ENCODE measurements at places on chromosomes 5 and 9.

DNA sequence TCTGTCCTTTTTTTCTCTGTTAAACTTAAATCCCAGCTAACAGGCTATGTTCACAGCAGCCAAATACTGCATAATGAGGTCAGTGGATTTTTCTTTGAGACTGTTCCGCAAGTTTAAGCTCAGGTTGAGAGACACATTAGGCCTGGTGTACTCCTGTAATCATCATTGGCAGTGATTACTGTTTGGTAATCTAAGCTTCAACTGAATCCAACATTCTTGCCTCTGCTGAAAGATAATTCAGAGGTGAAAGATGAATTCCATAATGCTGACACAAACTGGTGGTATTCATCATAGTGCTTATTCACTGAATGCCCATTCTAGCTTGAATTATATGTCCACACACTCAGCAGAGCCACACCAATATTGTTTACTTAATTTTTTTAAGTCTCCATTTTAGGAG, 108.5 kb downstream of the NFIB start:
- no peak for DNase-seq

DNA sequence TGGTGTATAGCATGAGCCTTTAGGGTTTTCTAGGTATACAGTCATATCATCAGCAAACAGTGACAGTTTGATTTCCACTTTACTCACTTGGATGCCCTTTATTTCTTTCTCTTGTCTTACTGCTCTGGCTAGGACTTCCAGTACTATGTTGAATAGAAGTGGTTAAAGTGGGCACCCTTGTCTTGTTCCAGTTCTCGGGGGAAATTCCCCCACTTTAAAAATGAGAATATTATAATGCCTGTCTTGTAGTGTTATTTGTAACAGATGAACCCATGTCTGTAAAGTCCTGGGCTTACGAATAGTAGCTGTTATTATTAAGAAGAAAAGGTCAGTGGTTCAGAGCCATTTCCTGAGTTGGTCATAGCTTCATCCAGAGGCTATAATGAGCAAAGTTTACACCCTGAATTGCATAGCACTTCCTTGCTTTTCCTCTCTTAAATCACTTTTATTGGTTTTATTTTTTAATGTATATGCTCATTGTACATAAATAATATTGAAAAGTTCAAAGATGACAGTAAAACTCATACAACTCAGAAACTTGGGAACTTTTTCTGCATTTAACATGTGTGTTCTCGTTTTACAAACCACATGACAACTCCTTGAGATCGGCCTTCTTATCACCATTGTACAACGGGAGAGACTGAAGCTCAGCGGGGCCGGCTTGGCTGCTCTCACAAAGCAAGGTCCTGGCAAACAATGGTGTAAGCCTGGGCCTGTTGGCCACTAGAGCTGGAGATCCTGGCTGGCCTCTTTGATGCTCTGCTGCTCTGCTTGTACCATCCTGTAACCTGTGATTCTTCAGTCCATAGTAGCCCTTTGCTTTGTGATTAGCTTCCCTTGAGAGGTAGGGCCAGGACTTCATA, 85.2 kb downstream of the CYFIP2 start:
- no peak for DNase-seq

DNA sequence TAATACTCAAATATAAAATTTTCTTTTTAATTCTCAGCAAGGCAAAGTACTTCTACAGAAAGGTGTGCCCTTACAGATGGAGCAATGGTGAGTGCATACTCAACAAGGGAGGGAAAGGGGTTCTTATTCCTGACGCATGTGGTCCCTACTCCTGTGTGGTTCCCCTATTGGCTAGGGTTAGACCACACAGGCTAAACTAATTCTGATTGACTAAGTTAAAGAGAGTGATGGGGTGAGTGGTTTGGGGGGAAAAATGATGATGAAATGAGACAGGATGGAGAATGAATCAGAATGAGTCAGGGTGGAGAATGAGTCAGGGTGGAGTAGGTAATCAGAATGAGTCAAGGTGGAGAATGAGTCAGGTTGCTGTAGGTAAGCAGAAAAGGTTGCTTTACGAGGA, 22.9 kb upstream of the HMGCS1 start:
- no peak for DNase-seq

DNA sequence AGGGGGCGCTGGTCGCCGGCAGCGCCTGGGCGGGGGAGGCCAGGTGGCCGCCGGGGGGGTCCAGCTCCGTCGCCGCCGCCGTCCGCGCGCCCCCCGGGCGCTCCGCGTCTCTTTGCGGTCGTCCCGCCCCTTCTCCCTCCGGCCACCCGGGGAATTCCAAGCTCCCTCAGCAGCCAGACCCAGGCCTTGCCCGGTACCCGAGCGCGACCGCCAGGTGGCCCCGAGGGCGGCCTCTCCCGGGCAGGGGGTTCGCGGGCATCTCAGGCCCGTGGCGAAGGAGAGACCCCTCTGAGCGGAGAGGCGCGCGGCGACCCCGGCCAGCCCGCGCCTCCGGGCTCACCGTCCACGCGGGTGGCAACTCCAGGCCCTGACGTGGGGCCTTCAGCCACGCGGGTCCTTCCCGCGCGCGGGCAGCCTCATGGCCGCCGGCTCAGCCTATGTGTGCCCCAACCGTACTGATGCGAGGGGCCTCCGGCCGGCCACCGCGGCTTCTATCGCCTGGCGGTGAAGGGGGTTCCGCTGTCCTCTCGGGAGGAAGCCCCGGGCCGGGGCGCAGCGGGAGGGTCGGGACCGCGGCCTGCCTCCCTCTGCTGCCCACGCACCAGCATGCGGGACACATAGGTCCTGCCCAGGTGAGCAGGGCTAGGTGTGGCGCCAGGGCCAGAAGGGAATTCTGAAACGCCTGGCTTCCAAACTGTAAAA, 529 bp upstream of the NRARP start:
- DNase-seq: no peak

- no peak for DNase-seq
These were observed 24.2 kb downstream of the IL9 start for GRCh38 chr5:135871268-135871915.

- DNase-seq: no peak
These were observed 193.6 kb downstream of the DRD1 start for GRCh38 chr5:175250426-175250825.

DNA sequence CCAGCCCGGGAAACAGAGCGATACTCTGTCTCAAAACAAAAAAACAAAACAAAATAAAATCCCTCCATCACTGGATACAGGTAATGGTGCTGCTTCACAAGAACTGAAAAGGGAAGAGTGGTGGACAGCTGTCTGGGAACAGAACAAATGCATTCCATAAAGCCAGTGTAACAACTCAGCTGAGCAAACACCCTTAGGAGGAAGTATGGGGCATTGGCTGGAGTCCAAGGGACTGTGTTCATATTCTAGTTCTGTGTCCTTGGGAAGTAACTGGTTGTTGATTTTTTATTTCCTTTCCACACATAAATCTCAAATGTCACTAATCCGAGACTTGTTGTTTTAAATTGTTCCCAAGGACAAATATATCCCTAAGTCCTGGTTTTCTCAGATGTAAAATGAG, 38.3 kb downstream of the HTR1A start:
- no peak for DNase-seq

- no peak for DNase-seq
These were observed 1185.5 kb upstream of the WWC1 start for GRCh38 chr5:167105941-167106340.

DNA sequence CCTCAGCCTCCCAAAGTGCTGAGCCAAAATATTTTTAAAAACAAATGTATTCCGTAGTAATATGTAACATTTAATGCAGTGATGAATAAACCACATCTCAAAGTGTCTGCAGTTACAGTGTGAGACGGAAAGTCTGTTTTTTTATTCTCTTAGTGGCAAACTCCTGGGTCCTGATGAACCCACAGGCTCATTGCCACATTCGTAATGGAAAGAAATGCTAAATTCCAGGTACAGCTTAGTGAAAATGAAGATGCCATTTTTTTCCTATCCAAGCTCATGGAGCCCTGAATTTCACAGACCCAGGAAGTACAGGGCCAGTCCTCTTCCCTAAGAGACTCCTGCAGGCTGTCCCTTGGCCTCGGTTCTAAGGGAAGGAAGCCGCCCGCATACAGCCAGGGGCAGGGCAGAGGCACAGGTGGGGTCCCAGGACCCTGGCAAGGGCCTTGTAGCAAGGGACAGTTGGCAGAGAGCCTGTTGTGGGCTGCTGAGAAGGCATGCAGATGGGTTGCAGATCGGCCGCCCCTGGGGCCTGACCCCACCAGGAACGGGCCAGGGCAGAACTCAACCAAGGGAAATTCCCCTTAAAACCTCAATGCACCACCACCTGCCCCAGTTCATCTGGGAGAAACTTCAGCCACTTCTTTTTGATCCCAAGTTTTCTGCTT, 36.2 kb downstream of the IPPK start:
- DNase-seq: no peak

DNA sequence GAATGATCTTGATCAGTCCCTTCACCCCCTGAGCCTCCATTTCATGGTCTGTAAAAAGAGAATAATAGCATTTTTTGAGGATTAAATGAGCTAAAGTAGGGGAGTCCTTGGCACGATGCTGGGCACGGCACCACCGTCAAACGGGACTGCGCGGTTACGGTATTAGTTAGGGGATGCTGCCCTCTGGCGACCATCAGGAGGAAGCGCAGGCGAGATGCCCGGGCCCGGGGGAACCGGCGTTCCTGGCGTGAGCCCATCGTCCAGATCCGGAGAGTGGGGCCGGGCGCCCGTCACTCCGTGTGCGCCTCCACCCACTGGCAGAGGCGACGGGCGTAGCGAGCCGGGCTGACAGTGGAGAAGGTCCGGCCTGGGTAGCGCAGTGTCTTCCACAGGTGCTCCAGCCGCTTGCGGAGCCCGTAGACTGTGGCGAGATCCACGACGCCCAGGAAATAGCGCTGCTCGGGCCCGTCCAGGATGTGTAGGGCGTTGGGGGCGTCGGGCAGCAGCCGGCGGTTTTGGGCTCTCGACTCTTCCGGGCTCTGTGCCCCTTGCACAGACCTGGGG, 4.8 kb upstream of the ST6GALNAC4 start:
- no peak for DNase-seq

- DNase-seq: no peak
These were observed 80.7 kb downstream of the VCAN start for GRCh38 chr5:83552275-83552674.

GRCh38 chr9:105053209-105053652, 125.3 kb upstream of the ABCA1 start:
- DNase-seq: no peak

- no peak for DNase-seq
These were observed 83.4 kb upstream of the SMIM23 start for GRCh38 chr5:171702135-171702770.

DNA sequence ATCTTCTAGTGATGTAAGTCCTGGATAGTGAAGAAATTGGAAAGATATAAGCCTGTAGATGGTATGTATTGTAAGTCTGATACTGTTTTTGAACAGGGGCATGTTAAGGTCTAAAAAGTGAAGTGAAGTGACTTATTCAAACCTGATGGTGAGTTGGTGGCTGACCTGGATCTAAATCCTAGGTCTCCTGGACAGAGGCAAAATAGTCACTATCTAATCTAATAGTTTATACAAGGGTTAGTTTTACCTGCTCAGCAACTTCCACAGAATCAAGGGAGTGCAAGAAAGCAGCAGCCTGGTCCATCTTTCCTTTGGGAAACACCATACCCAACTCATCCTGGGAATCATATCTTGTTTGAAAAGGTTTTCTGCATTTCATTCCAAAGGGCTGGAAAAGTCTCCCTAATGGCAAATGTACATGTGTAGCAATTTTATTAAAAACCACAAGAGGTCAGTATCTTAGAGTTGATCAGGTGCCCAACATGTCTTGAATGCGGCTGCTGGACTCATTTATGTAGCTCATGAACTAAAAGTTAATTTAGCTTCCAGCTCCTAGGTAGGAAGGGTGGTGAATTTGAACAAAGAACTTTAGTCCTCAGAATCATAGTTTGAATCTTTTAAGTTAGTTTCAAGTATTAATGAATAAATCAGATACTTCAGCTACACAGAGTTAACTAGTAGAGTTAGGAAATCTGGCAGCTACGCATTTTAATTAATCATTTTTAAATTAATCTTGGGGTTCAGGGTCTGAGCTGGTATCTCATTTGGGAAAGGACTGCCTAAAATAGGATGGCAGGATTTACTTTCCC, 26.0 kb downstream of the SKP2 start:
- DNase-seq: peak; percentile 57

- no peak for DNase-seq
These were observed 87.5 kb upstream of the TLE1 start for GRCh38 chr9:81776834-81777233.

DNA sequence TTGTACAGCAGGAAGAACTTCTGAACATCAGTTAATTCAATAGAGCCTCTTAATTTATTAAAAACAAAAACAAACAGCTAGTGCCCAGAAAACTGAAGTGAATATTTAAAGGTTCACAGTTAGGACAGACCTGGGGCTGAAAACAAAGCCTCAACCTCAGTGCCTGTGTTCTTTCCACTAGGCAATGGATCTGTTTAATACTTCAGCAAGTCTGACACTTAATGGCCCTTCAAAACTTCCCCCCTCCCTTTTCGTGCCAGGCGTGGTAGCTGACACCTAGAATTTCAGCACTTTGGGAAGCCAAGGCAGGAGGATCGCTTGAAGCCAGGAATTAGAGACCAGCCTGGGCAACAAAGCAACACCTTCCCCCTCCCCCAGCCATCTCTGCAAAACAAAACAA, 54.5 kb upstream of the IFNK start:
- DNase-seq: no peak

GRCh38 chr9:134341306-134341705, 15.1 kb downstream of the RXRA start:
- no peak for DNase-seq

GRCh38 chr5:108688485-108688884, 59.2 kb upstream of the FER start:
- no peak for DNase-seq

DNA sequence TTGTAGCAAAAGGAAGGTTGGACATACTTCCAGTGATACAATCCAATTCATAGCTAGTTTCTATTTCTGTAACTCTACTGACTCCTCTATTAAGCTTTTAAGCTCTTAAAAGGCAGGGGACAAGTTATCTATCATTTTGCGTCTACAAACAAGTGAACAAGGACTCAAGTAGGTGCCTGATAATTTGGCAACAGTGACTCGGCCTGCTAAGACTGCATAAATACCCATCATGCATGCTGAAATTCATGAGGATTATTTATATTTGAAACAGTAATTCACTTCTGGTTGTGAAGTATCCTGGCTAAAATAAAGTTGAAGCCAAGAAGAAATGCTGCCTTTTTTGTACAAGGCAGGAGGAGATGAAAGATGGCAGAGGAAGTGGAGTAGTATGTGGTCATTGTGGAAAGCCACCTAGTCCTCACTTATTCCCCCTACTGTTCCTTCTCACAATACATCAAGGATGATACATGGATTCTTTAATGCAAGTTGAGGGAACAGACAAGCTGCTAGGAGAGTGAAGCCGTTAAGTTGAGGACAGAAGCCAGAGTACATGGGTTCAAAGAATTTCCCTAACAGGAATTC, 74.0 kb downstream of the MRPS27 start:
- no peak for DNase-seq

DNA sequence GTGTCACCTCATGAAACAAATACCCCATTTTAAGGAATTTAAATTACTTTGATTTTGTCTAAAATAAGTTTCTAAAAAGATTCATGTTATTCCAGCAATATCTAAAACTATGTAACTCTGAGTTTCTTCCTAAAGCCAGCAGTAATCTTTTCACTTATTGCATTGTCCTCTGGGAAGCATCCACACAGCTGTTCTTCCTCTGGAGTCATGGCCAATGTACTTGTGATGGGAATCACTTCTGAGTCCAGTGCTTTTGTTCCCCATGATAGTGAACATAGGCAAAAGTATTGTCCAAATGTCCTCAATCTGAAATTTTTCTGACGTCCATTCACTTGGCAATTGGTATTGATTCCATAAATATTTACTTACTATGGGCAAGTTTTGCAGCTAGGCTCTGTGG, 125.0 kb downstream of the STARD4 start:
- DNase-seq: no peak
